ENCODE measurements at places on chromosomes 16 and 17.

DNA sequence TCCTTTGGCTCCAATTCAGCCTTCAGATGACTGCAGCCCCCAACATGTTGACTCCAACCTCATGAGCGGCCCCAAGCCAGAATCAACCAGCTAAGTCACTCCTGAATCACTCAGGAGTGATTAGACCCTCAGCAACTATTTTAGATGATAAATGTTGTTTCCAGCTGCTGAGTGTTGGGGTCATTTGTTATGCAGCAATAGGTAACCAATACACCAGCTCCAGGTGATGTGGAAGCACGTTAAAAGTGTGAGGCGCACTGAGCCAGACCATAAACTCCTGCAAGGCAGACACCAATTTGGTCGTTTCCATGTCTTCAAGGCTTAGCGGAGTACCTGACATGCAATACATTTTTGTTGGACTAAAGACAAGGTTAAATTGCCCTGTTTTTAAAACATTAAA lies 17.5 kb downstream of the COQ7 start:
- no peak for DNase-seq

- DNase-seq, result no peak
Measured at GRCh38 chr16:1534021-1535020, 855 bp downstream of the TMEM204 start.

GRCh38 chr16:27330542-27330941 lies 16.8 kb downstream of the IL4R start:
- DNase-seq, result no peak

- no peak for DNase-seq
Measured at GRCh38 chr17:82933911-82934310, 94.1 kb upstream of the ZNF750 start.

GRCh38 chr17:14616528-14616927 lies 315.6 kb downstream of the HS3ST3B1 start:
- no peak for DNase-seq

DNA sequence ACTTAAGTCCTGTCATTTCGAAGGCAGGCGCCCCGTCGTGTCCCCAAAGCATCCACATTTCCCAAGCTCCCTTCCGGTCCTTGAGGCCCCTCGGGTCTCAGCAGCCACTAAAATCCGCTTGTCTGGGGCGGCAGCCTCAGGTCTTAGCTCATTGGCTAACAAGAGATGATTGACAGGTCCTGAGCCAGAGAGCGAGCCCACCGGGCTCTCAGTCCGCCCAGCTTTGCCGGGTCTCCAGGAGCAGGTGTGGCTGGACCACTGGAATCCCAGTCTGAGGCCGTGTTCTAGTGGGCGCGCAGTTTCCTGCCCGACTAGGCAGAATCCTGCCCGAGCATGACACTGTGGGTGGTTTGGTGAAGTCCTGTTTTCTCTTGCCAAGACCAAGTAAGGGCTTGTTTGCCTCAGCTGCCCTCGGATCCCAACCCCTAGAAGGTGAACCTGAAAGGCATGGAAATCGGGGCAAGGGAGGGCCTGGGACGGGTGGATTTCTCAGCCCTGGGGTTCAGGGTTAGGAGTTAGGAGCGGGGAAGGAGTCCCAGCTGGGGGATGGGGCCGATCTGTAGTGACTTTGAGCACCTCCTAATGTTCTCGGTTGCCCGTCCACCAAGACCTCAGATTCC lies 42.8 kb downstream of the MRC2 start:
- DNase-seq, result no peak

DNA sequence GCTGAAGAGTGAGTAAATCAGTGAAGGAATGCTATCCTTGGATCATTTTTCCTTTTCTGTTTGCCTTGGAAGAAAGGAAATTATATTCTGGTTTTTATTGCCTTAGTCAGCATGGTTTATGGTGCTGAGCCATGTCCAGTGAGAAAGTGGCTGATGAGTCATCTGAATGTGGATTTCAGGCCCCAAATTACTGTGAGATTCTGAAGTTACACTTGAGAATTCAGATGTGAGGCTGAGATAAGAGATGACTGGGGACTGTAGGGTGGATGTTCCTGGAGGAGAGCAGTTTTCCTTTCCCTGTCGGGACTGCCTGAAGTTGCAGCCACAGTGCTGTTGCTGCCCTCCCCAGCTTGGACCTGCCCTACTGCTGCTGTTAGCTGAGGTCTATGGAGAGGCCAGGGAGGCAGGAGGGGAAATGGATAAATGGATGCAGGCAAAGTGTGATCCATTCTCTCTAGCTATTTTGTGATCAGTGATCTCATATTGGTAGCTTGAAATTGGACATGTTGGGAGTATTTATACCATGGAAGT lies 4.2 kb upstream of the MAP3K14 start:
- DNase-seq, result no peak

DNA sequence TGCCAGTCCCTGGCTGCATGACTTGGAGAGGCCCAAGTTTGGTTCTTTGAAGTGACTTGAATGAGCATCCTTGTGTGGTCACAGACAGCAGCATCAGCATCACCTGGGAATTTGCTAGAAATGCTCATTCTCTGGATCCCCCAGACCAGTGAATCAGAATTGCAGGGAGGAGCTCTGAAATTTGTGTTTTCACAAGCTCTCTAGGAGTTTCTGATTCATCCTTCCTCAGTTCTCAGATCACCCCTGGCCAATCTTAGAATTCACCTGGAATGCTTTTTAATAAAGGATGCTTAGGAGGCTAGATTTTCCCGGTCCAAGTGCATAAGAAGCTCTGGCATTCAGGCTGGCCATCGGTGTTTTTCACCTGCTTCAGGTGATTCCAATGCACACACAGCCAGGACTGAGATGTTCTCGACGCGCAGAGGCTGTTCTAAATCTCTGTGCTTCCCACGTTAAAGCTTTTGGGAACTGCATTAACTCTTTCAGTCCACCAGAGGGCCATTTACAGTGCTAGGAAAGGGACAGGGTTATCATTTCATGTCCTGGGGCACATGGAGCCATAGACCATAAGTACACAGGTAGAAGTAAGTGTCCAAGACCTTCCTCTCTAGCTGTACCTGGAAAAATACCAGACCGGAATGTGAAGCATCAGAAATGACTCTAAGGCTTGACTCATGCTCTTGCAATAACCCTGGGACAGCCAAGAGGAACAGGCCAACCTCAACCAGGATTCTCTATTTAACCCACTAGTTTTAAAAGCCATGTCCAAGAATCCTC lies 85.7 kb upstream of the XYLT1 start:
- DNase-seq, result peak; percentile 2

GRCh38 chr16:14539156-14539555 lies 90.9 kb downstream of the PARN start:
- DNase-seq, result no peak

DNA sequence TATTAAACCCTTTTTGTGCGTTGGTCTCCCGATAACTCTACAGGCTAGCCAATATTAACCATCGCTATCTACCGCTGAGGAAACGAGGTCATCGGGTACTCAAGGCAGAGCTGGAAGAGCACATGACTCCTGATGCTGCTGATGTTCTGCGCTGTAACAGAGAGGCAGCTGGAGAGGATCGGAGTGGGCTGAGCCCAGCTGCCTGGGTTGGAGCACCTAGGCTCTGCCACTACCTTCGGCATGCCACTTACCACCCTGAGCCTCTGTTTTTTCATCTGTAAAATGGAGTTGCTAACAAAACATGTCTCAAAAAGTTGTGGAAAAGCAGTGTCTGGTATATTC lies 432 bp upstream of the SLC46A1 start:
- no peak for DNase-seq

- no peak for DNase-seq
Measured at GRCh38 chr17:52383493-52384100, 225.1 kb upstream of the CA10 start.

DNA sequence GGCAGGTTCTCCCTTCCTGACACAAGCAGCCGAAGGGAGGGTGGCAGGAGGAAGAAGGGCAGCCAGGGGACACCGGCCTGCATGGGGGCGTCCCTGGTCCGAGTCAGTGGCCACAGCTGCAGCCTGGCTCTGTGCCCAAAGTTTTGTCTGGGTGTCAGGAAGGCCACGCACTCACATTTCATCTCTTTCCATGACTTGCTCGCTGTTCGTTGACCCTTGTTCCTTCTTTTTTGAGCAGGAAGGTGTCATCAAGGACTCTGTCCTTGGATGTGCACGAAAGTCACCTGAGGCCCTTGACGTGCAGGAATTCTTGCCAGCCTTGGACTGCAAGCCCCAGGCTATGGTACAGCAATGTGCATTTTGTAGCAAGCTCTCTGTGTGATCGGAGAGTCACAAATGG lies 93.3 kb downstream of the TNFRSF13B start:
- DNase-seq, result no peak

- DNase-seq, result no peak
Measured at GRCh38 chr17:34758718-34759117, 179.3 kb downstream of the TMEM132E start.

- DNase-seq, result no peak
Measured at GRCh38 chr16:68921637-68922036, 78.3 kb downstream of the TANGO6 start.

GRCh38 chr17:71098071-71098470 lies 928.7 kb downstream of the KCNJ2 start:
- DNase-seq, result no peak

GRCh38 chr16:69724981-69725479 lies 1.3 kb downstream of the NQO1 start:
- no peak for DNase-seq

DNA sequence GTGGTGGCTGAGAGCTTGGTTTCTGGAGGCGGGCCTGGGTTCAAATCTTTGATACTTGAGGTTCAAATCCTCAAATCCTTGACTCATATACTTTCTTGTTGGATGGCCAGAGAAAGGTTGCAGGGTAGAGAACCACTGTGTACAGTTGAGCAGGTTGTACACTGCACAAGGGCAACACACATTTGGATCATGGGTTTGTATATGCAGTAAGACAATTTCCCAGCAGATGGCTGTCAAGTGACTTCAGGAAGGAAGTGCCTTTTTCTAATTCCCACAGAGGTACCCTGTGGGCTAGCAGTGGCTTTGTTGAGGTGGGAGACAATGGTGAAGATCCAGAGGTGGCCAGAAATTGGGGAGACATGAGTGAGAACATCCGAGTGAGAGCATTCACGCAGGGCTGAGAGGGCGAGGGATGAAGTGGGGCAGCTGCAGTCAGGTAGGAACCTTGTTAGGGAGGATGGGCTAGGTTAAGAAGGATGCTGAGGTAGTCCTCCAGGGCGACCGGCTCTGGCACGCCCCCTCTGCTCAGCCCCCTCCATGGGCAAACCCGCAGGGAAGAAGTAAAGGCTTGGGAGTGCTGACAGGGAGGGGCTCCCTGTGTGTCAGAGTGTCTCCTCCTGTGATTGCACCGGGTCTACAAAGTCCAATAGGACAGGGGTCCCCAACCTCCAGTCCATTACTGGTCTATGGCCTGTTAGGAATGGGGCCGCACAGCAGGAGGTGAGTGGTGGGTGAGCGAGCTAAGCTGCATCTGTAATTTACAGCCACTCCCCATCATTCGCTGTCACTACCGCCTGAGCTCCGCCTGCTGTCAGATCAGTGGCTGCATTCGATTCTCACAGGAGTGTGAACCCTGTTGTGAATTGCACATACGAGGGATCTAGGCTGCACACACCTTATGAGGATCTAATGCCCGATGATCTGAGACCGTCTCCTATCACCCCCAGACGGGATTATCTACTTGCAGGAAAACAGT lies 2.7 kb downstream of the C16orf89 start:
- no peak for DNase-seq

GRCh38 chr16:67104061-67104460 lies 5.7 kb upstream of the PHAF1 start:
- DNase-seq, result peak; percentile 4

GRCh38 chr17:28536532-28537218 lies 15.7 kb downstream of the UNC119 start:
- DNase-seq, result no peak

GRCh38 chr16:11100239-11100750 lies 155.7 kb downstream of the SOCS1 start:
- no peak for DNase-seq

- no peak for DNase-seq
Measured at GRCh38 chr16:48383009-48383876, 2.0 kb downstream of the SIAH1 start.

- DNase-seq, result no peak
Measured at GRCh38 chr16:68450741-68451255, 2.5 kb upstream of the SMPD3 start.

DNA sequence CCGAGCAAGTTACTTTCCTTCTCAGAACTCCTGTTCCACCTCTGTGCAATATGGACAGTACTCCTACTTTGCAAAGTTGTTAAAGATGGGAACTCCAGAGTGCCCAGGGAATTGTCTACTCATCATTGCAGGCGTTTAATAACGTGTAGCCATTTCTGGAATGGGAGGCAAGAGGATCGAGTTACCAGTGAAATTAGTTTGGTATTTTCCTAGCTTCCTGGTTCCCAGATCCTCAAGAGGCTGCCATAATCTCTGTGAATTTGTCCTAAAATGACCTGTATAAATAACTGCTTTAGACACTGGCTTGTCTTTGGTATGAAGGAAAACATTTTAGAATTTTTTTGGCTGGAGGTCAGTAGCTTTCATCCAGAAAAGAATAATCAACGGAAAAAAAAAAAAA lies 27.7 kb downstream of the WWOX start:
- DNase-seq, result no peak

GRCh38 chr16:31507617-31507928 lies 618 bp downstream of the RUSF1 start:
- DNase-seq, result no peak

DNA sequence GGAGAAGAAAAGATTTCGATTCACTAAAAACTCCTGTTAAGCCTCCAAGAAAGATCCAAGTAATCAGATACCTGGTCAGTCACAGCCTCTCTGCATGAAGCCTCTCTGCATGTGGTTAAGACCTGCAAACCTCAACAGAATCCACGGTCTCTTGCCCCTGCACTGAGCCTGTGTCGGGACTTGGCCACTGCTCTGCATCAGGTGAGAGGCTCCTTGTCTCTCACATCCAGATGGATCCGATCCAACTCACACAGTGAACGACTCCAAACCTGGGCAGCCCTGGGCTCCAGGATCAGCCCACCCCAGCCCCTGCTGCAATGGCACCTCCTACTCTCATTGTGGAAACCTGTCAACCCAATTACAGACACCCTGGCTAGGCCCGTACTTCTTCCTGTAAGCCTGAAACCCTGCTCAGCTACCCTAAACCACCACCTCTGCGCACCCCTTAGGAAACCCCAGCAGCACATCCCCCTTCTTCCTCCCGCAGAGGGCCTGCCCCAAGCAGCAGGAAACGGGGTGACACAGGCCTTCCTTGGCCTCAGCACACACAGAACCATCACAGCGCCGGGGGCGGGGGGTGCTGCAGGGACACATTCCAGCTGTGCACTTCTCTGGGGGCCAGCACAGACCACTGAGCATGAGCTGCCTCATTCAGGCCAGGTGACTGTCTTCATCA lies 129.5 kb downstream of the ANKRD11 start:
- DNase-seq, result peak; percentile 80

GRCh38 chr17:18261146-18261515 lies 669 bp downstream of the MIEF2 start:
- DNase-seq, result no peak

- no peak for DNase-seq
Measured at GRCh38 chr16:57961538-57961937, 9.4 kb downstream of the CNGB1 start.

- no peak for DNase-seq
Measured at GRCh38 chr17:64024215-64024654, 3.8 kb upstream of the ICAM2 start.

GRCh38 chr16:52597772-52598483 lies 51.0 kb upstream of the TOX3 start:
- DNase-seq, result no peak

GRCh38 chr16:970766-971581 lies at the start of gene LMF1:
Gene LMF1 (minus strand): TSS chr16:970984. CDS start chr16:970980, 4 bp downstream.
- peak; percentile 96 for DNase-seq

- DNase-seq, result no peak
Measured at GRCh38 chr17:73640691-73641090, 3.6 kb downstream of the SDK2 start.

GRCh38 chr17:79108870-79109269 lies 34.2 kb downstream of the ENGASE start:
- no peak for DNase-seq

- DNase-seq, result peak; percentile 55
Measured at GRCh38 chr16:57736419-57737351, 1.1 kb downstream of the KATNB1 start.
